ENCODE measurements at places on chromosomes 1 and 21.

DNA sequence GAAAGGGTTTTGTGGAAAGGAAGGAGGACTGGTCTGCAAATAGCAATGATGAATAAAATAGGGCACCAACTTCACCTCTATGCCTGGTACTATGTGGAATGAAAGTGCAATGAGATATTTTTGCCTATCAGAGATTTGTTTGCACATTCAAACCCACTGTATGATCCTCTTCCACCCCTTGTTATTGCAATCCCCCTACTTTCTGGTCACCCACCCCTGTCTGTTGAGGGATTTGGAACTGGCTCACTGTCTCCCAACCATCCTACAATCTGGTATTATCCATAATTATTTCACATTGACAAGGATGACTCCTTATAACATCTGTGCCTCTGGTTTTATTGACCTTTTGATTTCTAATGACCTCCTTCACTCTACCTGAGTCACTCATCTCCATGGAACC lies 42.4 kb downstream of the CD55 start:
- no peak for DNase-seq

GRCh38 chr1:162587347-162587746 lies 25.8 kb downstream of the UAP1 start:
- no peak for DNase-seq

- no peak for DNase-seq
Observed at GRCh38 chr1:86640161-86640670, 64.2 kb upstream of the SH3GLB1 start.

DNA sequence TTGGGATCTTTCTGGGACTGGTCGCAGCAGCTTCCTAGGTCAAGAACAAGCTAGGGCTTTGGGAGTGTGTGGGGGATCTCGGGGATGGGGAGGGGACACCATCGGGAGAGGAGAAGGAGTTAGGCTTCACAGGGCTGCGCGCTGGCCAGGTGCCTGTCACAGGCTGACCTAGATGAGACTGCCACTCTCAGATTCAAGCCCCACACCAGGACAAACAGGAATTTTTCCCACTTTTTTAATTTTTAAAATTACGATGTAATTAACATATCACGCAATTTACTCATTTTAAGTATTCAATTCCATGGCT lies 180.6 kb downstream of the CAMTA1 start:
- DNase-seq = no peak

- DNase-seq = no peak
Observed at GRCh38 chr1:48017716-48018115, 20.5 kb upstream of the TRABD2B start.

GRCh38 chr1:82268826-82269225 lies 468.1 kb downstream of the ADGRL2 start:
- DNase-seq = no peak

DNA sequence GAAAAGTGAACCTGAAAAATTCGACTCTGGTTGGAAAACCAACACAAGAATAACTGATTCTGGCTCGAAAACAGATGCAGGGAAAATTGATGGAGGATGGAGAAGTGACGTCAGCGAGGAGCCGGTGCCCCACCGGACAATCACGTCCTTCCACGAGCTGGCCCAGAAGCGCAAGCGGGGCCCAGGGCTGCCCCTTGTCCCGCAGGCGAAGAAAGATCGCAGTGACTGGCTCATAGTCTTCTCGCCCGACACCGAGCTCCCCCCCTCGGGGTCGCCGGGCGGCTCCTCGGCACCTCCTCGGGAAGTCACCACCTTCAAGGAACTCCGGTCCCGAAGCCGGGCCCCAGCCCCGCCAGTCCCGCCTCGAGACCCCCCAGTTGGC lies 1.9 kb downstream of the RUSC1 start:
- no peak for DNase-seq

GRCh38 chr21:34289856-34290255 lies 74.0 kb upstream of the KCNE2 start:
- no peak for DNase-seq

DNA sequence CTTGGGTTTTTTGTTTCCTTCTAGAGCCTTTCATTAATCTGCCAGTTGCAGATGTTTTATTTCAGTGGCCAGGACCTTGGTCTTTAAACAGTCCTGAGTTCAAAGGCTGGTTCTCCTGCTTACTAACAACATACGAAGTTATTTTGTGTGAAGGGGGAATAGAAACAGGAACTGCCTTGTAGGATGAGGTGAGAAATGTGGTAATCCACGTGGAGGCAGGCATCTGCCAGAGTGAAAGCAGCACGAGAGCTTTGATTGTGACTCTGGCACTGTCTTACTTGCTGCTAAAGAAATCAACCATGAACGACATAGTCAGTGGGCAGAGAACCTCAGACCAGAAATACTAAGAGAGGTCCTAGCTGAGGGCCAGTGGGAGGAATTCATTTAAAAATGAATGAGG lies 30.4 kb downstream of the TMEM63A start:
- no peak for DNase-seq

DNA sequence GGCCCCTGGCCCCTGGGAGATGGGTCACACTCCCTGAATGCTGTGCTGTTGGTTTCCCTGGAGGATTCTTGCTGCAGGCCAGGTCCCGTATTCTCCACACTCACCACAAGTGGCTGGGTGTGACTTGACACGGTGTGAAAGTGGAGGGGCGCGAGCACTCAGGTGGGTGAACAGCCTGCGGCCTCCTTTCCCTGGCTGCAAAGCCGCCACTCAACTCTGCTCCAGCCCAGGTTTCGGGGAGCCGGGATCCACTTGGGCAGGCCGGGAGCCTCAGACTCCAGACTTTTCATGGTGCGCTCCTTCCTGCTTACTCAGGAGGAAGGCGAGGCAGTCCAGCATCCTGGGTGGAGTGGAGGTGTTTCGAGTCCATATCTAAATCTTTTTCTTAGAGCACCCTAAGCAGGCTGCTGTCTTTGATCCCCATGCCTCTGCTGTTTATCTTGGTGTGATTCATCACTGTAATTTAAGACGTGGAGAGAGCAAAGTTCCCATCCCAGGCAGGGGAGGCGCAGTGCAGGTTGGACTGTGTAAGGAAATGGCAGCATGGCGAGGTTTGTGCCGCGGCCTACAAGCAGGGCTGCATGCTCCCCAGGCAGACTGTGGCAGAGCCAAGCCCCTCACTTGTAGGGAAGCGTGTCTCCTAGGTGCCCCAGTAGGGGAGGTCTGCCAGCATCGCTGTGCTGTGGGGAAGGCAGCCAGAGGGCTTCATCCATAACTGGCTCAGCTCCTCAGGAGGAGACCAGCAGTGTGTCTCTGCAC lies 29.6 kb downstream of the VANGL1 start:
- DNase-seq = no peak

GRCh38 chr1:241130881-241131280 lies 226.1 kb downstream of the RGS7 start:
- DNase-seq = no peak

DNA sequence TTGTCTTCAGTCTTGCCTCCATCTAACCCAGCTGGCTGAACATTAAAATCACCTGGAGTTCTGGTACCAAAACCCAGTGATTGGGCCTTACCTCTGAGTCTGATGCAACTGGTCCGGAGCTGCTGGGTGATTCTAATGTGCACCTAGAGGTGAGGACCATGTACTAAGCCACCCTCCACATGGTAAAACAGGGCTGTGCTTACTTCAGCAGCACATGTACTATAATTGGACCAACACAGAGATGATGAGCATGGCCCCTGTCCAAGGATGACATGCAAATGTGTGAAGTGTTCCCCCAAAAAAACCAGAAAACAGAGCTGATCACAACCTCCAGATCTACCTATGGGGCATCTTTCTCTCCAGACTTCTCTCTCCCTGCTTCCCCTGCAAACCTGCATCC lies 37.0 kb downstream of the ELK4 start:
- DNase-seq = no peak

DNA sequence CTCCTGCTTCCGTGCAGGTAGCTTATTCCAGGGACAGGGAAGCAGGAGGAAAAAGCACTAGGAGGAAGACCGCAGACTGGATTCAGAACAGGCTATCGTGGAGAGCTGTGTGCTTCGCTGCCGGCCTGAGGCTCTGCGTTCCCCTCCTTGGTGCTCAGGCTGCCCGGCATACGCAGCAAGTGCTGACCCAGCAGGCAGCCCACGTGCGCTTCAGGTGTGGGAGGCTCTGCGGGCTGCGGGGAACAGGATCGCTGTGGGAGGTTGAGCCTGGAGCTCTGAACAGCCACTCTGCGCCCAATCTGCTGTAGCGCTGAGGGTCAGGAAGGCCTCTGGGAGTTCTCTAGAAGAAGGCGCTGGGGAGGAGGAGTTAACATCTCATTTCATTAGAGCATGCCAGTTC lies 27.9 kb downstream of the DOP1B start:
- no peak for DNase-seq

DNA sequence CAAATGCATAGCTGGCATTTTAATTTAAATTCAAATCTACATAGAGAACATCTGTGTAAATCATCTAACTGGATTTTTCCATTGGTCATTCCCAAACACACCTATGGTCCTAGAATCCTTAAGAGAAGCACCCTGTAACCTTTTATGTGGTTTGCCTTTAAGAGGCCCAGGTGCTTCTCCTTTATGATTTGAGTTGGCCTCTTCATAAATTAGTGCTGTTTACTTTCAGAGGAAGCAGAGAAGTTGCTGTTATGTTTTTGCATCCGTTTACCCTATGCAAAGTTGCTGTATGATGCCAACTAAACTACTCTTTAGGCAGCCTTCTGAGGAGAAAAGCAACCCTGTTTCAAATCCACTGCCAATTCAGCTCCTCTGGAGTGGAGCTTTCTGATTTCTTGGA lies 193.8 kb downstream of the HS2ST1 start:
- no peak for DNase-seq

- no peak for DNase-seq
Observed at GRCh38 chr21:15023776-15024175, 41.0 kb downstream of the NRIP1 start.

- no peak for DNase-seq
Observed at GRCh38 chr1:172515927-172516326, 17.0 kb upstream of the SUCO start.

GRCh38 chr1:201014816-201015200 lies 8.7 kb downstream of the KIF21B start:
- no peak for DNase-seq

- no peak for DNase-seq
Observed at GRCh38 chr1:23979387-23979880, 693 bp downstream of the SRSF10 start.
